ENCODE measurements at places on chromosomes 7 and 10. TPM values are rescaled to one million over a fixed set of nuclear protein-coding genes. Genes with fewer than 3 reads are reported as not detected.

DNA sequence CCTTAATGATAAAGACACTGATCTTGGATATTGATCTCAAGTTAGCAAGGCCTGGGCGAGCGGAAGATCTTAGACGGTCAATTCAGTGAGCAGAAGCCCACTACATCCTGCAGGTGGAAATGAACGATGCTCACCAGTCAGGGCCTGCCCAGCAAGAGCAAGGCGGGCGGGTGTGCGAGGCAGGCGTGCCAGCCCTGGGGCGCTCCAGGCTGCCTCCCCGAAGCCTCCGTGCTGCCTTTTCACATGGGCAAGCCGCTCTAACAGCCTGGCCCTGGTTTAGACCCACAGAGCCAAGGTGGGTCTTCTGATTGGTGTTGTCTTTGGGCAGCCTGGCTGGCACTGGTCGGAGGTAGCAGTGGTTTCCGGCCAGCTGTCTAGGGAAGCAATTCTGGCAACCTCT lies 475.1 kb upstream of the FOXK1 start:
- DNase-seq, result no peak

DNA sequence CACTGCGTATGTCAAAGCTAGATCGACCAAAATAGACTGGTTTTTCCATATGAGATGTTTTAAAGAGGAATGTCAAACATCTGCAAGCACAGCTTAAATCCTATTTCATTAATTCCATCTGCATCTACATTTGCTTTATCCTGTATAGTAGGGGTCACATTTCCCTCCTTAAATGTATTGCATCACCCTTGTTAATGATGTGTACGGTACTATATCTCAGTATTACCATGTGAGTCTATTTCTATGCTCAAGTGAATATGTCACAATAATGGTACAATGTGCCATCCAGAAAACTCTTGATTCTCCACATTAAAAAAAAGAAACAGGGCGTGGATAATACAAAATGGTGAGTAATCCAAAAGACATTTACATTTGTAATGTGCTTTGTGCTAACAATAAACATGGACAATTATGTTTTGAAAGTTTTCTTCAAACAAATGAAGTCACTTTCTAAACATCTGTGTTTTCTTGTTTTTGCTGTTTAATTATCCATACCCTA lies 56.6 kb downstream of the TWIST1 start:
- DNase-seq, result no peak

- DNase-seq, result no peak
These were observed 49.7 kb upstream of the ADCY1 start for GRCh38 chr7:45524445-45524844.

GRCh38 chr10:114367351-114368056 lies 36.8 kb downstream of the AFAP1L2 start:
- no peak for DNase-seq

DNA sequence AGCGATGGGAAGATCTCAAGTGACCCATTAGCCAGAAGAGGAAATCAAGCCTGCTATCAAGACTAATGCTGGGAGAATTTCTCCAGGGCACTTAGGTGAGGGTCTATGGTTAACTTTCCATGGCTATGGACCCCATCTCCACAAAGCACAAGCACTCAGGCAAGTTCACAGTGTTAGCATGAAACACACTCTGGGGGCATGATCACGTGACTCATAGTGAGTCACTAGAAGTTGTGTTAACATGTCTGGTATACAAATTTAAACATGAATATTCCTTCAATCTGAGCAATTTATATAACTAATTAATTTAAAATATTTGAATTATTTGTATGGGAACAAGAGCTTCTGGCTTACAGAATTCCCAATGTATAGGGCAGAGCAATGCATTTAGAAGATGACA lies 131.8 kb downstream of the FAM204A start:
- DNase-seq, result no peak

DNA sequence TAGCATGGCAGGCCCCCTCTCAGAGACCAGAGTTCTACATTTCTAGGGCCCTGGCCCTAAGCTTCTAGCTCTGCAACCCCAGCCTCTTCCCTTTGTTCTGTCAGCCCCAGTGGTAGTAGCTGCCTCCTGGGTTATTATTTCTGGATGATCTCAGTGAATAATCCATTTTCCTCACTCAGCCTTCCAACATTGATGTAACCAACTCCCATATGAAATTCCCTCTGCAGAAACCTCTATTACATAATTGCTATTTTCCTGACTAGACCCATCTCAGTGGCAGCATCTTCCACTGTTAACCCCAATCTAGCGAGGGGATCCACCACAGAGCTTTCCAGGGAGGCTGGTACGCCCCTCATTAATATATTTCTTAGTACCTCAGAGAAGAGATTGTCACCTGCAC lies 49.8 kb downstream of the FHIP2A start:
- no peak for DNase-seq

DNA sequence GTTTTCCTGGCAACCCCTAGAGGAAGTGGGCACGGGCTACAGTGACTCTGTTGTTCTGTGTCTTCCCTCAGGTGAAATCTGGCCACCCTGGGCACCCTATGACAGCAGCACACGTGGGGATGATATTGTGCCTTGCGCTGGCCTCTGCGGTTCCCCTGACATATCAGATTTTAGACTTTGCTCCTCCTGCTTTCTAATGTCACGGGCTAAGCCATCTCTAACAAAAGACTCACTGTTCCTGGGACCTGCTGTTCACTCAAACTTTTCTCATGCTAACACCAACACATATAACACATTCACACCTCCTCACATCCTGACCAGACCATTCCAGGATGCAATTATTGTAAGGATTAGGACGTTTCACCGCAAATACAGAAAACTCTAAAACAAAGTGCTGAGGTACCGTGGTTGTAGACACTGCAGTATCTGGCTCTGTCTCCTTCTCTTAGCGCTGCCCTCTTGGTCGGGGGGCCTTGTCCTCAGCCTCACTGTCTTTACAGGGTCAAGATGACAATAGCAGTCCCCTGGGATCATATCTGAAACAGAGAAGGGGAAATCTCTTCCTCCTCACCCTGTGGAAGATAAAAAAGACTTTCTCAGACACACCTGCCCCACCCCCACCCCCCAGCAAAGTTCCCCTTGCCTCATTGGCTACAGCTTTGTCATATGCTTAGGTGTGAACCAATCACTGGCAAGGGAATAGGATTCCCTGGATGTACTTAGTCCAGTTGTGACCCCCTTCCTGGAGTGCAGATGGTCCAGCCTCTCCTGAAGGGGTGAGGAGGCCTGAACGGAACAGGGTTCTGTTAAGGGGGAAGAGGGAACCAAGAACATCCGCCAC lies 14.1 kb downstream of the CHN2 start:
- DNase-seq, result no peak

DNA sequence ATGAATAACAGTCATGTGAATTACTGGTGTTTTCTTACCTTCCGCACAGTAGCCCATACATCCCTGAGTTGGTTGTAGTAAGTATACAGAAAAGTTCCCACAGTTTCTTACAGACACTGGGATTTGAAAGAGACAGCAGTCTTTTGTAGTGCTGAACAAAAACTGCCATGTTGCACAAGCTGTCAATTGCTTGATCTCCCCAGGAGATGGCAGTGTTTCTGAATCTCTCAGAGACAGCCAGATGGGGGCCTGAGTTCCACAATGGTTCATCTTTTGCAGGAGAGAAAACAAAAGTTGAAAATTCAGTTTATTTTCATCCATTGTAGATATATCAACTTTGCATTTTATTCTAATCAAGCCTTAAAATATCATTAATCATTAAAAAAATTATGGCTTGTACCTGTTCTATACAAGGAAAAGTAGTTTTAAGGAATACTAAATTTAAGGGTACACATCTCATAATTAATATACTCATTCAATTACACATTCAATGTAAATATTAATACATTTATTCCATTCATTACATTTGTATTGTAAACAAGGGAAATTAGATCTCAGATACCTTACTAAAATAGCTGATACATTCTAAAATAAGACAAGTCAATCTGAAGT lies 14.5 kb downstream of the VWDE start:
- no peak for DNase-seq

The CLCN1 gene
- 0.68 TPM for total RNA-seq

The ANKRD61 gene
- not detected for total RNA-seq

The MYH16 gene
- total RNA-seq, result not detected

Data from thoracic aorta (tissue), 2 donors.